ENCODE measurements at places on chromosomes 7 and 10. TPM values are rescaled to one million over a fixed set of nuclear protein-coding genes. Genes with fewer than 3 reads are reported as not detected.
A peak's percentile ranks its signal among the peaks of the same experiment; 100 is the strongest.

The ZNF503 gene
- 31.5 TPM for polyA plus RNA-seq

The CD36 gene
- 56.0 TPM for polyA plus RNA-seq

The WNT8B gene
- polyA plus RNA-seq = 0.44 TPM

The TRIM74 gene
- polyA plus RNA-seq = 3.2 TPM

- peaks cover 20% of the 10 kb centered on the region for H3K4me1 ChIP-seq
- H3K27me3 ChIP-seq = no peaks in the 10 kb centered on the region
- H3K36me3 ChIP-seq = peaks cover 3% of the 10 kb centered on the region
- peak overlapping the region; percentile 61 for H3K27ac ChIP-seq
- peak overlapping the region; percentile 84 for H3K4me3 ChIP-seq
- no peak for DNase-seq
Observed at GRCh38 chr10:110011681-110012080, 3.9 kb downstream of the ADD3 start.

GRCh38 chr10:104521901-104522694 lies 119.0 kb upstream of the SORCS3 start:
- H3K27ac ChIP-seq = peak overlapping the region; percentile 80
- no peak overlapping the region for H3K4me3 ChIP-seq
- no peaks in the 10 kb centered on the region for H3K27me3 ChIP-seq
- H3K36me3 ChIP-seq = no peaks in the 10 kb centered on the region
- DNase-seq = peak; percentile 52

- H3K4me3 ChIP-seq = no peak overlapping the region
- no peak overlapping the region for H3K27ac ChIP-seq
- no peaks in the 10 kb centered on the region for H3K36me3 ChIP-seq
- no peaks in the 10 kb centered on the region for H3K27me3 ChIP-seq
- no peak for DNase-seq
Observed at GRCh38 chr7:93883078-93883916, 7.3 kb downstream of the TFPI2 start.

GRCh38 chr10:124637091-124637700 lies 107.0 kb downstream of the FAM53B start:
- H3K27me3 ChIP-seq = no peaks in the 10 kb centered on the region
- H3K27ac ChIP-seq = no peak overlapping the region
- H3K36me3 ChIP-seq = peaks cover 36% of the 10 kb centered on the region
- H3K4me1 ChIP-seq = peaks cover 47% of the 10 kb centered on the region

- no peaks in the 10 kb centered on the region for H3K4me1 ChIP-seq
- no peak for DNase-seq
- H3K27ac ChIP-seq = no peak overlapping the region
- H3K4me3 ChIP-seq = no peak overlapping the region
Observed at GRCh38 chr7:129561677-129562359, 49.7 kb upstream of the NRF1 start.

GRCh38 chr7:100489824-100490223 lies 6.1 kb downstream of the NYAP1 start:
- DNase-seq = peak; percentile 100
- H3K27me3 ChIP-seq = no peaks in the 10 kb centered on the region
- peaks cover 78% of the 10 kb centered on the region for H3K36me3 ChIP-seq
- H3K27ac ChIP-seq = peak overlapping the region; percentile 34
- H3K4me1 ChIP-seq = peaks cover 80% of the 10 kb centered on the region

DNA sequence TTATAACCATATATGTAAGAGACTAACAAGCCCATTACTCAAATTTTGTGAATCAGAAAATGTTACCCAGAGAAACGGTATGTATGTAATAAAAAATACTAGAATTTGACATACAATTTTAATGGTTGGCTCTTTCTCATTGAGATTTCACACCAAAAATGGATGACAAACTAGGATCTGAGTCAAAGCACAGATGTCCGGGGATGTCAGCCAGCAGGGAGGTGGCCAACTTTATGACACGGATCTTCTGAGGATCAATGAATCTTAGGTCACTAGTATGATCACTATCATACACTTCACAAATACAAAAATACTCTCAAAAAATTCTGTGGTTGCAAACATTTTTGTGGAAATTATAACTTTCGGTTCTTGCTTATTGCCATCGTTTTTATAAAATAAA lies 173.5 kb upstream of the NFE2L3 start:
- no peak overlapping the region for H3K27ac ChIP-seq
- H3K4me3 ChIP-seq = no peak overlapping the region
- peak; percentile 63 for DNase-seq

DNA sequence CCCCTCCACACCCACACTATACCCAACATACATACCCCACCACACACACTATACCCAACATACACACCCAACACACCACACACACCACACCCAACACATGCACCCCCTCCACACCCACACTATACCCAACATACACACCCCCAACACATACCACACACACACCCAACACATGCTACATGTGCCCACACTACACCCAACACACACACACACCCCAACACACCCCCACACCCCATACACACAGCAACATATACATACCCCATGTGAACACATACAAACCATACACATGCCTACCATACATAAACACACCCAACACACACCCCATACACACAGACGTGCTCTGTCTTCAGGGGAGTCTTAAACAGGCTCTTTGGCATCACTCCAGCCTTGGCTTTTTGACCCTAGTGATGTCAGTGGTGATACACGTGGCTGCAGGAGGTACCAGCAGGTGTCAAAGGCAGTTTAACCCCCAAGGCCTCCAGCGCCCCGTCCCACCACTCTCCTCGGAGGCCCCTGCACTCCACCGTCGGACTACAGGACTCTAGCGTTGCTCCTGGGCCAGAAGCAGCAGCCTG lies 73.4 kb downstream of the HIPK2 start:
- peaks cover 42% of the 10 kb centered on the region for H3K36me3 ChIP-seq
- H3K27me3 ChIP-seq = no peaks in the 10 kb centered on the region
- no peak overlapping the region for H3K27ac ChIP-seq
- DNase-seq = no peak
- H3K4me1 ChIP-seq = peaks cover 51% of the 10 kb centered on the region

DNA sequence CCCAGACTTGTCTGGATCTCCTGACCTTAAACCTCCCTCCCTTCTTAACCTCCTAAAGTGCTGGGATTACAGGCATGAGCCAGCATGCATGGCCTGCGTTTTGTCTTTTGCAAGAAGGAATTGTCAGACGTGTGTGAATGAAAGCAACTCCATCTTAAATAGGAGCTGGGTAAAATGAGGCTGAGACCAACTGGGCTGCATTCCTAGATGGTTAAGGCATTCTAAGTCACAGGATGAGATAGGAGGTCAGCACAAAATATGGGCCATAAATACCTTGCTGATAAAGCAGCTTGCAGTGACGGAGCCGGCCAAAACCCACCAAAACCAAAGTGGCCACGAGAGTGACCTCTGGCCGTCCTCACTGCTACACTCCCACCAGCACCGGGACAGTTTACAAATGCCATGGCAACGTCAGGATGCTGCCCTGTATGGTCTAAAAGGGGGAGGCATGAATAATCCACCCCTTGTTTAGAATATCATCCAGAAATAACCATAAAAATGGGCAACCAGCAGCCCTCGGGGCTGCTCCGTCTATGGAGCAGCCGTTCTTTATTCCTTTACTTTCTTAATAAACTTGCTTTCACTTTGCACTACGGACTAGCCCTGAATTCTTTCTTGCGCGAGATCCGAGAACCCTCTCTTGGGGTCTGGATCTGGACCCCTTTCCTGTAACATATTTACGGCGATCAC lies 41.2 kb upstream of the SDK1 start:
- no peaks in the 10 kb centered on the region for H3K36me3 ChIP-seq
- peaks cover 5% of the 10 kb centered on the region for H3K4me1 ChIP-seq
- H3K4me3 ChIP-seq = peak overlapping the region; percentile 20
- no peak overlapping the region for H3K27ac ChIP-seq

DNA sequence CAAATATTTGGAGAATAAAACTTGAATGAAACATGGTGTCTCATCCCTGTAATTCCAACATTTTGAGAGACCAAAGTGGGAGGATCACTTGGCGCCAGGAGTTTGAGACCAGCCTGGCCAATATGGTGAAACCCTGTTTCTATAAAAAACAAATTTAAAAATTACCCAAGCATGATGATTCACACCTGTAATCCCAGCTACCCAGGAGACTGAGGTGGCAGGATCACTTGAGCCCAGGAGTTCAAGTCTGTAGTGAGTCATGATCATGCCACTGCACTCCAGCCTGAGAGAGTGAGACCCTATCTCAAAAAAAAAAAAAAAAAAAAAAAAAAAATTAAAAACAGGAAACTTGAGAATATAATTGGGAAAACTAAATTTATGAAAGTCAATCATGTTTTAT lies 481.1 kb downstream of the SEMA3D start:
- no peaks in the 10 kb centered on the region for H3K27me3 ChIP-seq
- no peaks in the 10 kb centered on the region for H3K36me3 ChIP-seq
- no peak for DNase-seq
- no peak overlapping the region for H3K27ac ChIP-seq
- H3K4me1 ChIP-seq = no peaks in the 10 kb centered on the region
- H3K4me3 ChIP-seq = no peak overlapping the region

- no peaks in the 10 kb centered on the region for H3K27me3 ChIP-seq
- peaks cover under 1% of the 10 kb centered on the region for H3K36me3 ChIP-seq
- peaks cover 24% of the 10 kb centered on the region for H3K4me1 ChIP-seq
- H3K27ac ChIP-seq = no peak overlapping the region
Observed at GRCh38 chr10:70890917-70891431, 2.6 kb upstream of the PCBD1 start.

DNA sequence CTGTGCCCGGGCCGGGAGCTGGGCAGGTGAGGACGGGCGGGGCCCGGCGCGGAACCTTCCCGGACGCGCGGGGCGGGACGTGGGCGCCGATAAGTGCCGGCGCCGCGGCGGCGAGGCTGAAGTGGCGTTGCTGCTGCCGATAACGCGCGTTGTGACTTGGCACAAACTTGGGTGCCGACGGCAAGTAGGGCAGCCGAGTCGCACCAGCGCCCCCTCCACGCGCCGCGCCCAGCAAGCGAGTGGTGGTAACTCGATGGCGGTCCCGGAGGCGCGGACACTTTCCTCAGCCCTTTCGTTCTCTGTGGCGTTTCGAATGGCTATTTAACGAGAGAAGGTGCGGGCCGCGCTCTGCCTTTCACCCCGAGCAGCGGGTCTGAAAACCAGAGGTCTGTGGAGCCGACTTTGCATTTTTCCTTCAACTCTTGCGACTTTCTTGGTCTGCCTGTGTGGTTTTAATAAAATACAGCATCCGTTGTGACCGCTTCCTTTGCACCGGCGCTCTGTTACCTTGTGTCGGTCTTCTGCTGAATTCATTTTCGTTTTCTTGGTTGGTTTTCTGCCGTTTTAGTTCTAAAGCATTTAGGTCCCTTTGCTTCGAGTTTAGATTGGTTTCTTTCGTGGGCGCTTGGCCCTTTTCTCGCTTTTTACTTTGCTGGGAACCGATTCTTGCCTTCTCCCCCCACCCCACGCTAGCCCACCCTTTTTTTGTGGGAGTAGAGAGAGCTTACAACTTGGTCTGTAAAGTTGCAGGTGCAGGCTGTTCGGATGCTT lies 701 bp downstream of the STK17A start:
- H3K36me3 ChIP-seq = no peaks in the 10 kb centered on the region
- peak overlapping the region; percentile 69 for H3K4me3 ChIP-seq
- H3K27ac ChIP-seq = peak overlapping the region; percentile 85
- peaks cover 7% of the 10 kb centered on the region for H3K4me1 ChIP-seq
- H3K27me3 ChIP-seq = no peaks in the 10 kb centered on the region

- DNase-seq = no peak
- H3K36me3 ChIP-seq = peaks cover 14% of the 10 kb centered on the region
- no peak overlapping the region for H3K4me3 ChIP-seq
- no peak overlapping the region for H3K27ac ChIP-seq
Observed at GRCh38 chr7:157431173-157431950, 94.6 kb downstream of the DNAJB6 start.

GRCh38 chr10:129369566-129369965 lies 97.5 kb upstream of the MGMT start:
- no peak for DNase-seq
- no peaks in the 10 kb centered on the region for H3K27me3 ChIP-seq
- H3K27ac ChIP-seq = no peak overlapping the region
- H3K4me3 ChIP-seq = no peak overlapping the region

DNA sequence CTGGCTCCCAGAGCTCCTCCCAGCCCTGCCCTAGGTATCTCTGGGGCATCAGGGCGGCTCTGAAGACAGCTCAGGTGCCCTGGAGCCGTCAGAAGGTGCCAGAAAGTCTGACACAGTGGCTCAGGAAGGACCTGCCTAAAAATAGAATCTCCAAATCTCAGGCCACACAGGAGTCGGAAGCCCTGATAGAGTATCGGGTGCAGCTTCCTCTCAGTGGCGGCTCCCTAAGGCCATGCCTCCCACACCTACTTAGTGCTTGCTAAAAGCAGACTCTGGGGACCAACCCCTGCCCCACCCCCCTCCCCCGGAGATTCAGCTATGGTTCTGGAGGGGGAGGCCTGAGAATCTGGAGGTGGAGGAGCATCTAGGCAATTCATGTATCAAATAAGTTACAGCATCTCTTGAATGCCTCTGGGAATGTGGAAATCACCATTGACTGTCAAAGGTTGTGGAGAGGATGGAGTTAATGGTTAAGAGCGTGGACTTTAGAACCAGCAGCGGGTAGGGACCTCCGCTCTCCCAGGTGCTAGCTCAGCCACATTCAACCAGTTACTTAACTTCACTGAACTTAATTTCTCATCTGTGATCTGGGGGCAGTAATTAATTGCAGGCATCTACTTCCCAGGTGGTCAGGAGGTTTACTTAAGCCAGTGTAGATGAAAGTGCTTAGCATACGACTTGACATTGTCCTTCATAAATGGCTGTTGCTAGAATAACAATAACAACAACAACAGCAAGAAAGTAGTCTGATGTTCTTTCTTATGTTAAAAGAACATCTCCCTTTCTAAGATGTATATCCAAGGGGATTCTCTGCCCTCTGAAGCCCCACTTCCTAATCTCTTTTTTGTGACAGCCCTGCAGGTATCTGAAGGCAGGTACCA lies 38.6 kb upstream of the MXI1 start:
- no peaks in the 10 kb centered on the region for H3K36me3 ChIP-seq
- H3K4me1 ChIP-seq = peaks cover 17% of the 10 kb centered on the region
- no peak for DNase-seq
- no peak overlapping the region for H3K4me3 ChIP-seq

- no peaks in the 10 kb centered on the region for H3K36me3 ChIP-seq
- no peak overlapping the region for H3K27ac ChIP-seq
- no peaks in the 10 kb centered on the region for H3K4me1 ChIP-seq
- no peak for DNase-seq
- H3K4me3 ChIP-seq = no peak overlapping the region
- no peaks in the 10 kb centered on the region for H3K27me3 ChIP-seq
Observed at GRCh38 chr10:27390681-27391080, 113.4 kb upstream of the RAB18 start.

GRCh38 chr7:151251689-151252560 lies 3.4 kb upstream of the SMARCD3 start:
- H3K36me3 ChIP-seq = peaks cover 8% of the 10 kb centered on the region
- H3K4me1 ChIP-seq = peaks cover 79% of the 10 kb centered on the region
- no peaks in the 10 kb centered on the region for H3K27me3 ChIP-seq
- peak; percentile 80 for DNase-seq
- peak overlapping the region; percentile 99 for H3K27ac ChIP-seq
